ENCODE measurements at places on chromosomes 6 and 20. TPM values are rescaled to one million over a fixed set of nuclear protein-coding genes. Genes with fewer than 3 reads are reported as not detected.

Gene NKAIN4
- total RNA-seq = 1.4 TPM

Gene PTCHD4
- total RNA-seq = 2.0 TPM

Gene VGLL2
- total RNA-seq = not detected

Gene EZR
- 133 TPM for total RNA-seq

Gene PROKR2
- total RNA-seq = not detected

Gene HLA-DPA1
- 0.23 TPM for total RNA-seq

Gene PRRT1
- total RNA-seq = not detected

Gene SLC2A4RG
- 116 TPM for total RNA-seq

Gene MROH8
- total RNA-seq = not detected

Gene PROCR
- 162 TPM for total RNA-seq

Gene SLC32A1
- total RNA-seq = not detected
